ENCODE measurements at places on chromosomes 7 and 10.
A peak's percentile ranks its signal among the peaks of the same experiment; 100 is the strongest.

GRCh38 chr10:78357141-78358063, 323.7 kb downstream of the RPS24 start:
- DNase-seq: no peak

GRCh38 chr7:137454767-137455166, 111.2 kb upstream of the PTN start:
- DNase-seq: no peak

DNA sequence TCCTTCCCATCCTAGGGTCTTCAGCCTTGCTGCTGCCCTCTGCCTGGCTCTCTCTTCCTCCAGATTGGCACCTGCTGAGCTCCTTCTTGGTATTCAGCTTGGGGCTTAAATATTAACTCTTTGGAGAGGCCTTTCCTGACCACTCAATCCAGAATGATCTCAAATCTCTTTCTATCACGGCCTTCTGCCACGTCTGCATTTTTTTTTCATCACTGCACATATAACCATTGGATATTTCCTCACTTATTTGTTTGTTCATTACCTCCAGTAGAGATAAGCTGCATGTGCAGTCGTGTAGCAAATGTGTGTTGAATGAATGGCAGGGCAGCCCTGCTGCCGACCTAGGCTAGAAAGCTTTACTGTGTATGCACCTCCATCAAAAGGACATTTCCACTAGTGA, 51.6 kb upstream of the MPP7 start:
- no peak for DNase-seq

GRCh38 chr7:87530126-87530525, 54.6 kb upstream of the ABCB4 start:
- no peak for DNase-seq

- no peak for DNase-seq
Measured at GRCh38 chr10:6562221-6562620, 17.9 kb downstream of the PRKCQ start.

GRCh38 chr7:28433699-28434219, 21.4 kb downstream of the CREB5 start:
- no peak for DNase-seq

DNA sequence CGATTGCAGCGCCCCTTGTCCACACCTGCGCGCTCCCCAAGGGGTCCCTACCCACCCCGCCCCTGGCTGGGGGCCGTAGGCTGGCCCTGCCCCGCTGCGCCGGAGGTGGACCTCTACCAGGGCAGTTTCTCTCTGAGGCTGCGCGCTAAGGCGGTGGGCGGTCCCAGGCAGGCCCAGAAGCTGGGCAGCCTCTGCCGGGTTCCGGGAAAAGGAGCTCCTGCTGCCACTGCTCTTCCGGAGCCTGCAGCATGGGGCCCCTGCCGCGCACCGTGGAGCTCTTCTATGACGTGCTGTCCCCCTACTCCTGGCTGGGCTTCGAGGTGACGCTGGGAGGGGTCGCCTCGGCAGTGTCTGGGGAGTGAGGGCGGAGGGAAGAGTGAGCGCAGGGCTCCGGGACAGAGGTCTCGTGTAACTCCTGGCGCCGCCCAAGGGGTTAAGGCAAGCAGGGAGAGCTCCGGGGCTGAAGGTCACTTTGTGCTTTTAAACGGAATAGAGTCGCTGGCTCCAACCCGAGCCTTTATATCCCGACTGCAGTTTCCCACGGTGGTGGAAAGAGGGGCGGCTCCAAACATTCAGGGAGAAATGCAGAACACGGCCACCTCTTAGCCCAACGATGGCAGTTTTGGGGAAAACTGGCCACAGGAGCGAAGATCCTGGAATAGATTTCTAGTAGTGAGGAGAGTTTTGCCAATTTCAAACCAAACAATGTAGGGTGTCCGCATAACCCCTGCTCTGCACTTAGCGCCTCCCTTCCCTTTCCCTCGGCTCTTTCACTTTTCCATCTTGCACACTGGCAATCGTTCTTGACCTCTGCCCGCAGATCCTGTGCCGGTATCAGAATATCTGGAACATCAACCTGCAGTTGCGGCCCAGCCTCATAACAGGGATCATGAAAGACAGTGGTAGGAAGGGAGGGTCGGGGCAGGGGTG, at the start of gene GSTK1:
Gene GSTK1 (plus strand): TSS at position 176 of the 930 bp plus-strand sequence. CDS start 73 bp downstream, at position 249.
- peak; percentile 73 for DNase-seq

- DNase-seq: no peak
Measured at GRCh38 chr7:2529161-2530070, 9.8 kb downstream of the LFNG start.

GRCh38 chr10:11397980-11398580, 213.4 kb downstream of the USP6NL start:
- no peak for DNase-seq

DNA sequence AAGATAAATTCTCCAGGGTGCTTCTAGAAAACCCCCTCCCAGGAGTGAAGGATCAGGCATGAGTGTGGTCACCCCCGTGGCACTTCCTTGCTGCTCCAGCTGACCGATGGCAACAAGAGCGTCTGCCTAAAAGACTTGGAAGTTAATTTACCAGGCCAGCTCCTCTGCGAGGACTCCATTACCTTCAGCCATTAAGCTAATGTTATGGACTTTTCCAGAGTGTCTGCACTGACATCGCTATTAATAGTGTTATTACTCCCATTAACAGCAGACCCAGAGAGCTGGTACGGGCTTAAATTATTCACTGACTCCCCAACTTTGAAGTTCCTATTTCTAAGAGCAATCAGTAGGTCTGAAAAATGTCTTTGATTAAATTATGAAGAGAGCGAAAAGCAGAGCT, 345.8 kb downstream of the PLXNA4 start:
- no peak for DNase-seq

DNA sequence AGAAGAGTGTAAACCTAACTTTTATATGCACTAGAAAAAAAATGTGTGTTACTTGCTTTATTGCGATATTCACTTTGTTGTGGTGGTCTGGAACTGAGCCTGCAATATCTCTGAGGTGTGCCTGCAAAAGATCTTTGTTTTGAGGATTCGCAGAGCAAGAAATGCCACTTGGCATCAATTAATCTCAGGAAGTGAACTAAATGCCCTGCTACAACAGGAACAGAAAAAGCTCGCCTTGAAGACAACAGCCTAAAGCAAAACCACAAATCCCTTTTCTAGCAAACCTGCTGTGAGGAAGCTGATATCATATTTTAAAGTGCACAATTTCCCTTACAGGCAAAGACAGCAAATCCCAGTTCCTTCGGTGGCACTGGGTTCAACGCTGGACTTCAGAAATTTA, 675.8 kb downstream of the KCNMA1 start:
- DNase-seq: no peak

- DNase-seq: no peak
Measured at GRCh38 chr7:1986366-1987083, 246.2 kb downstream of the MAD1L1 start.

DNA sequence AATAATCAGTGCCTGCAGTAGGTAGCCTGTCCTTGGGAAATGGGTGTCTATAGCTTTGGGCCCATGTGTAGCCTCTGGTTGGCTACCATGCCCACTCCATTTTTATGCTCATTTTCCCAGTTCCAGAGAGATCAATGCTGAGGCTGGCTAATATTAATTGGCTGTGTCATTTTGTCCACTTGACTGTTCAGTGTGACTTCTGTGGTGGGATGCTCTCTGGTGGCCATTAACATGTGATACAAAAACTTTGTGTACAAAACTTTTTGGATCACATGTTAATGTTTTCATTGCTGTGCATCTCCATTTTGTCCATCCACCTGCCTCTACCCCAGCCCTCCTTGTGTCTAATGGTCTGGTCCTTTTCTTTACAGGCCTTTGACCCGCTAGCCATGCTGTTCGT, 22.7 kb downstream of the VIM start:
- DNase-seq: no peak

DNA sequence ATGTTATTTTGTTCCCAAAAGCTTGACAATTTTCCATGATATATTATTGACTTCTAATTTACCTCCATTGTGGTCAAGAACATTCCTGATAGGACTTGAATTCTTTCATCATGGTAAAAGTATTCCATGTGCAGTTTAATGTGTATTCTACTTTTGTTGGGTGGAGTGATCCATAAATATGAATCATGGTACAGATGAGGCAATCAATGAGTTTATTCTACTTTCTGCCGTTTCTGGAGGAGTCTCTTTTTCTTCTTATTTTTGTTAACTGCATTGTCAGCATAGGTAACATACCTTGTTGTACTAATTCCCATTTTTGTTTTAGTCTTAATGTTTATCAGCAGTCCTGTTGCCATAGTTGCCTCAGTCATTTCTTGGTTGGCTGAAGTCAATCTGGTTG, 69.6 kb downstream of the SHOC2 start:
- no peak for DNase-seq

GRCh38 chr10:100340948-100341847, 5.8 kb upstream of the SCD start:
- no peak for DNase-seq

DNA sequence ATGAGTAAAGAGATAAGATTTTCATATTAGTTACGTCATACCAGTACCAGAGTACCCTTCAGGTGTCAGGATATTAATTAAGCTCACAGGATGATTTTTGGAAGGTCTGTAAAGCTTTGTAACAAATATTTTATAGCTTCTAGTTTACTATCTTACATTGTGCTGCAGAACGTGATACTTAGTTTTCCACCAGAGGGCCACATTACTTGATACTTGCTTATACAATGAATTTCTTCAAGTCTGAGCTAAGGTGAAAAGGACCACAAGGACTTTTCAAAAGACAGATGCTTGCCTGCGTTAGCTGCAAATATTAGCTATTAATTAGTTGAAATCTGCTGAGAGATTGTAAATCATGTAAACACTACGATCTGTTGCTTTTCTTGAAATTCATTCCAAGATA, 12.2 kb downstream of the FOXP2 start:
- DNase-seq: no peak

- no peak for DNase-seq
Measured at GRCh38 chr10:45460235-45460878, 86.3 kb downstream of the ALOX5 start.

- DNase-seq: no peak
Measured at GRCh38 chr10:75508239-75508813, 76.9 kb downstream of the LRMDA start.

GRCh38 chr10:76736815-76737618, 900.6 kb downstream of the KCNMA1 start:
- no peak for DNase-seq

DNA sequence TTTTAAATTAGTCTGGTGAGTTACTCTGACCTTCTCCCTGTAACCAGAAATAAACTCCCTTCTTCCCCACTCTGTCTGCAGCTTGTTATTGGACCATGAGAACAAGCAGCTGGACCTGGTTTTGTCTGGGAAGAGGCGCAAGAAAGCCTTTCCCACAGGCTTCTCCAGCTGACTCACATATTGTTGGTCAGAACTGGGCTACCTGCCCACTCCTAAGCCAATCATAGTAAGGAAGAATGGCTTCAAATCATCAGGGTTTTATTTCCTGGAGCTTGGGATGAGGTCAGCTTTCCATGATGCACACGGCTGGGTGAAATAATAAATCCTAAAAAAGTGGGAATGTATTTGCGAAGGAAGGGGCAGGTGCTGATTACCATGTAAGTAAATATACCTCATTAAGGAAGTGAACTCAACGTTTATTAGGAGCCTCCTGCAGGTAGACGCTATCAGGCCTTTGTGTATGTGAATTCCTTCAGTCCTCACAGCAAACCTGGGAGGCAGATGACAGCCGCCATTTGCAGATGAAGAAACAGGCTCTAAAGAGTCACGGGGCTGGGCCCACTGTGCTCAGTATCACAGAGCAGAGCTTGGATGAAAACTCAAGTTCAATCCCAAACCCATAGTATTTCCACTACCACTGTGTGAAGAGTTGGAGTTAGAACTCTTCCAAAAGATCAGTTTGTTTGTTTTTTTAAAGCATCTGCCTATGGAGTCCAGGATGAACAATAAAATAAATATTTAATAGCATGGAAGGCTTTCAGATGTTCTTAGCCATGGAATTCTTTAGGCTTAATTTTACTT, 32.8 kb downstream of the IL15RA start:
- DNase-seq: no peak

DNA sequence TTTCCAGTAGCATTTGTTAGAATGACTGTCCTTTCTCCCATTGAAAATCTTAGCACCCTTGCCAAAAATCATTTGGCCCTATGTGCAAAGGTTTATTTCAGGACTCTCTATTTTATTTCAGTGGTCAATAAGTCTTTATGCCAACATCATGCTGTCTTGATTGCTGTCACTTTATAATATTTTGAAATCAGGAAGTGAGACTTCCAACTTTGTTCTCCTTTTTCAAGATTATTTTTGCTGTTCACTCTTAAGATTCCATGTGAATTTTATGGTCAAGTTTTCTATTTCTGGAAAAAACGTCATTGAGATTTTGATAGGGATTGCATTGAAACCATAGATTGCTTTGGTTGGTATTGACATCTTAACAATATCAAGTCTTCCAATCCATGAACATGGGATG, 65.1 kb downstream of the PAXIP1 start:
- no peak for DNase-seq

DNA sequence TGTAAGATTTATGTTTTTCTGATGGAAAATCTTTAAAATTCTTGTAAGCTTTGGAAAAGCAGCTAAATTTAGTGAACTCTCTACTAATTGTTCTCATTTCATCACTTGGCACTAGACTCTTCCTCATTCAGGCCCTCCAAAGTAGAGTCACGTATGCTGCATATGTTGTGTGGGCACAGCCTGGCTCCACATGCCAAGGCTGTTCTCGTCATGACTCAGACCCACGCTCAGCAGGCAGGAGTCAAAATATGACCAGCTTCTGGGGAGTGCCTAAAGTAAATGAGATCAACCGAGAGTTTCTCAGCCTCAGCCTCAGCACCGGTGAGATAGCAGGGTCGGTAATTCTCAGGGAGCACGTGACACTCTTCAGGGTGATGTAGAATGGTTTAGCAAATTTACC, 1672.9 kb downstream of the REEP3 start:
- no peak for DNase-seq

DNA sequence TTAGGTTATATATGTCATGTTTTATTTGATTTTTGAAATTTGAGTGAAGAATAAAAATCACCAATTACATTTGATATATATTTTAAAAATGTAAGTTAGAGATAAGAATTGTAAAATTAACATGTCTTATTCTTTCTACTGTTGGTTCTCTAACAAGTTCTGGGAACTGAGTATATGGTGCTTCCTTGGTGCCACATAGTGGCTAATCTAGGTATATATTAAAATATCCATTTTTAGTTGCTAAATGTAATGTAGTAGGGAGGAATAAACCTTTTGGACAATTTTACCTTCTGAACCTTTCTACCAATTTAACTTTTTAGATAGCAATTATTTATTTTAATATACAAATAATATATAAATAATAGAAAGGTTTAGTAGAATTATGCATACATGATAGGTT, 17.5 kb downstream of the CFAP69 start:
- DNase-seq: no peak

- no peak for DNase-seq
Measured at GRCh38 chr7:135074096-135074495, 73.8 kb upstream of the TMEM140 start.

DNA sequence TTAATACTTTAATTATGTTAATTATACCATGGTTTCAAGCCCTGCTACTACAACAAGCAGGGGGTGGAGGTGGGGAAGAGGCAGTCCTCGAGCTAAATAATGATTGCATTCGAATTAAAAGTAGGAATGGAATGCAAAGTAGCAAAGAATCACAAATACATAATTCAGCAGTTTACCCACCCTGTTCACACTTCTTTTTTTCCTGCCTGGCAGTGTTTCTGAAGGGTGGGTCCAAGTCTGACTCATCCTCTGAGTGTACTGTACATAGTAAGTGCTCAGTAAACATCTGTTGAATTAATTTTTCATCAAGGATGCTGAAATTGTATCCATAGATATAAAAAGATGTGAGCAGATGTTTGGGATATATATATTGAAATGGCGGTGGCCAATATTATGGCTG, 778.8 kb downstream of the LRMDA start:
- no peak for DNase-seq

GRCh38 chr10:78079411-78079810, 45.7 kb downstream of the RPS24 start:
- DNase-seq: no peak

GRCh38 chr7:57210212-57210611, 78.0 kb upstream of the ZNF479 start:
- no peak for DNase-seq
